Pericardium fibroblast (primary cell): ENCODE measurements at places on chromosomes 16 and 17. TPM values are rescaled to one million over a fixed set of nuclear protein-coding genes. Genes with fewer than 3 reads are reported as not detected.

The TIMP2 gene
- total RNA-seq: 312 and 323 TPM in 2 replicates

The GHDC gene
- total RNA-seq: 11.7 and 18.6 TPM in 2 replicates

The ARL17B gene
- total RNA-seq: 0.68 and 2.0 TPM in 2 replicates

The CHRNE gene
- 0.51 TPM in 1 of 2 replicates, not detected in the other for total RNA-seq

The KRTAP3-2 gene
- not detected in 2 replicates for total RNA-seq

The CHST4 gene
- not detected in 2 replicates for total RNA-seq

The CCL8 gene
- not detected in 2 replicates for total RNA-seq

The VAT1L gene
- 1.3 and 2.0 TPM in 2 replicates for total RNA-seq
